Kasumi-1 (cell line): ENCODE measurements at places on chromosomes 3 and 15.

- no peak for DNase-seq
Observed at GRCh38 chr15:33145447-33145846, 49.1 kb downstream of the FMN1 start.

DNA sequence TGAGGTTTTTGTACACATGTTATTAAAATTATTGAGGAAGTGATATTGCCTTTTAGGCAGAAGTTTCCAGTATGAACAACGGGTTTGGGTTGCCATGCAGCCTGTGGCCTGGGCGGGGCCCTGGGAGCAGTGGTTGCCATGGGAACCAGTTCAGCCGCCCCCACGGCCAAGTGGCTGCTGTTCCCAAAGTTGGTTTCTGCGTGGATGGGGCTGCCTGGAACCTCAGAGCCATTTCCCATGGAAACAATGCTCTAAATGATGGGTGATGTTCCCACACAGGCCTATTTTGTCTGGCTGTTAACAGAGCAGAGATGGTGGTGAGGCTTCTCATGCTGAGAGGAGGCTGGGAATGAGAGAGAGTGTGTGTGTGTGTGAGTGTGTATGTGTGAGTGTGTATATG, 19.5 kb downstream of the MRAS start:
- no peak for DNase-seq

DNA sequence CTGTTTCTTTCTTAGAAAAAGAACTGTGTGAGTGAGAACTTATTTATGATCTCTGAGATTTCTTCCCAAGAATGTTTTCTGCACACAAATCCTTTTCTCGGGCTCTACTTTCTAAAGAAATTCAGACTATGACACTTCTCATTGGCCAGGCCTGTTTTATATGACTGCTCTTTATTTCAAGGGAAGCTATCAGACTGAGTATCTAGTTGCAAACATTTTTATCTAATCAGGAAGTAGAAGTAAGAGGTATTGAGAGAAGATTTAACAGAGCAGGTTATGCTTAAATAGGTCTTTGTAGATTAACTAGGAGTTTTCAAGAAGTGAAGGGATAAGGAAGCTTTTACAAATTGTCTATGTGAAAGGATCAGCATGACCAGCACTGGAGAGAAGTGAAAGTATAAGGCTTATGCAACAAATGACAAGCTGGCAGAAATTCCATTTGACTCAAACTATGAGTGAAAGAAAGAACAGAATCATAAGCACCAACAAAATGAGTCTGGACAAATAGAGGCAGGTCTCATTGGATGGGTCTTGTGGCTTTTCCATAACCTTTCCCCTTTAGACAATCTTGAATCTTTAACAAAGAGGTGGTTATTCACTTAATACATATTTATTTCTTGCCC, 71.9 kb upstream of the CHL1 start:
- DNase-seq: no peak

GRCh38 chr15:74402873-74403587, 30.7 kb downstream of the SEMA7A start:
- DNase-seq: peak; percentile 88

- no peak for DNase-seq
Observed at GRCh38 chr3:95775486-95776094, 1038.8 kb upstream of the EPHA6 start.

DNA sequence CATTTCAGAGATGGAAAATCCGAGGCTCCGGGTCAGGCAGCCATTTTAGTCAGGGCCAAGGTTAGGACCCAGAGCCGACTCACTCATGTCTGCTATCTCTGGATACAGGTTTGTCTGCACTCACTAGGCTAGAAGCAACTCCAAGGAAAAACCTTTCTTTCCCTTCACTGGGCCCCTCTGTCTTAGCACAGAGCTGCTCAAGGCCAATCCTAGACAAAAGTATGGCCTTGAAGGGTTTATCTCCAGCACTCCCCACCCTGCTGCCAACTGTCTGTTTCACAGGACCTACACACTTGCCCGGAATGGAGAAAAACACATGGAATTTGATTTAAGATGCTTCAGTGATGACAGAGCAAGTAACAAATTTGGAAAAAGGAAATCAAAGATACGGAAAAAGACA, 25.6 kb downstream of the ACAN start:
- no peak for DNase-seq

- DNase-seq: no peak
Observed at GRCh38 chr15:77993374-77993911, 84.1 kb downstream of the TBC1D2B start.
